ENCODE measurements at places on chromosomes 5 and 9.
A peak's percentile ranks its signal among the peaks of the same experiment; 100 is the strongest.

DNA sequence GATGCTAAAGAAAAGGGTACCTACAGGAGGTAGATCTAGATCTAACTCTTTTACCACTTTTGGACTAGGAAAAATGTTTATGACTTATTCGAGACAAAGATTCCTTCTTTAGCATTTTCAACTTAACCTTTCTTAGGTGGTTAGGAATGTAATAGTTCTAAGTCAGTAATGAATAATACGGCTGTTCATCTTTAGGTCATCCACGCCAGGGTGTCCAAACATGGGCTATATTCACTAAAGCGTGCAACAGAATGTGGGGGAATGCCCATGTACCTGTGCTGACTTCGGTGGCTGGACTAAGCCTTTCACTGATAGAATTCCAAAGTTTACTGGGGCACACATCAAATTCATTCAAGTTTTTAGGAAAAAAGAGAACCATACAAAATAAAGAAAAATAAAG, 164.7 kb downstream of the TSSK1B start:
- no peak for DNase-seq

GRCh38 chr9:34987160-34987901, 2.2 kb upstream of the DNAJB5 start:
- no peak for DNase-seq

DNA sequence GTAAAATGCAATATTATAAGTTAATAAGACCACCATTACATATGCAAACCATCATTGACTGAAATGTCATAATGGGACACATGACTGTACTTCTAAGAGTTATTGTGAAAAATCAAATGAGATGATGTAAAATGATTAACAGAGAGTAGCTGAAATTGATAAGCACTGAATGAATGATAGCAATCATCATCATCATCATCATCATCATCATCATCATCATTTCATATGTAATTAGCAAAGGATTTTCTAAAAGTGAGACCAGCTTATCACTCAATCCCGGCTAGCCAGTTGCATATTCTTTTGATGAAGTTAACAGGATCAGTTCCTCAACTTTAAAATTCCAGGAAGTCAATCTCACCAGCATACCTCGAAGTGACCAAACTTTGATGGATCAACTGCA, 650.3 kb upstream of the KLF4 start:
- DNase-seq = no peak

- DNase-seq = peak; percentile 1
Observed at GRCh38 chr9:87678650-87679355, 47.1 kb upstream of the CTSL start.

GRCh38 chr5:1130218-1130946, 18.5 kb upstream of the SLC12A7 start:
- DNase-seq = no peak

DNA sequence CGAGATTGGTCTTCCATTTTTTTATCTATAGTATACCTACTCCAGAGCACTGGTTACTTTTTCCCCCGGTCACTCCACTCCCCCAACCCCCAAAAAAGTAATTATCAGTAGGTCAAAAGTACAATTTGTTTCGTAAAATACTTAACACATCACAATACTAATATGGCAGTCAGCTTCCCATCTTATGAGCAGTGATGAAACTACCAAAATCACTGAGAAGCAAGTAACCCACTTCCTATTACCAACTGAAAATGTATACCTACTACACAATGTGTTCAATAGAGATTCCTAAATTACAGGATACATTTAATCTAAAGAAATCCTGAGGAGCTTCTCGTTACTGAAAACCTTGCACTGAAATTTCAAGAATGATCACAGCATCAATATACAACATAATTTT, 1.9 kb downstream of the CERT1 start:
- DNase-seq = no peak

DNA sequence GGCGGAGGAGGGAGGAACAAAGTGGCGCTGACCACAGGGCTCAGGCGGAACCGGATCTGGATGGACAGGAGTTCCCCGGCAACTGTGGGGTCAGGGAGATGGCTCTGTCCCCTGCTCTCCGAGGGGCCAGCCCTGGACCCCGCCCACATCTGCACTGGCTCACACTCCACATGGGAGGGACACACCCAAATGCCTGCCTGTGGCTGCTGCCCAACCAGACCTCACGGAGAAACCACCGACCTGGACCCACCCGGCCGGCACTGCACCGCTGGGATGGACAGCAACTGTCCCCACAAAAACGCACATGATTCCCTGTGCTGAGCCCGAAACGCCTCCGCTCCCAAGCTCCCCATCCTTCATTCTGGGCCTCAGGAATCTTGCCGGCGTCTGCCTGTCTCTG, 4.8 kb downstream of the CCDC187 start:
- no peak for DNase-seq

DNA sequence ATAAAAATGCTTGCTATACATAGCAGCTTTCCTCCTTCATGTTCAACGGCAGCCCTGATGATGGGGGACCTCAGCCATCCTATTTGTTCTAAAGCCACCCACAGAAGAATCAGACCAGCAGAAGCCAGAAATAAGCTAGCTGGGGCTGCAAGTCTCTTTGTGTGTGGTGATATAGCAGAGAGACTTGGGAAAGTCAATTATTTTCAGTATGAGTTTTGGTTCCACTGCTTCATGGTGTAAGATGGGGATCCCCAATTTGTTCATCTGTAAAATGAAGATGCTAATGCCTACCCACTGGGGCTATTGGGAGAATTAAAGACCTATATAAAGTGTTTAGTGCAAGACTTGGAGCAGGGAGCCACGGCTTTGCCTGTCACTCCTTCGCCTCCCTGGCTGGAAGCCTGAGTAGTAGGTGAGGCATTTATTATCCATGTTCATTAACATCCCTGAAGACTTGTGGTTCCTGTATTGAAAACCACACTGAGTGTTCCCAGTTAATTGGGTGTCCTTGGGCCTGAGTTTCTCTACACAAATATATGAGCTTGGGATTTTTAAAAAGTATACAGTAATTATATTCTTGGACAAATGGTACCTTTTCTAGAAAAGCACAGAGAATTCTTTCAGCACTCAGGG, 210.1 kb upstream of the SLC24A2 start:
- no peak for DNase-seq

GRCh38 chr9:136532799-136533774, 12.8 kb downstream of the NOTCH1 start:
- no peak for DNase-seq

DNA sequence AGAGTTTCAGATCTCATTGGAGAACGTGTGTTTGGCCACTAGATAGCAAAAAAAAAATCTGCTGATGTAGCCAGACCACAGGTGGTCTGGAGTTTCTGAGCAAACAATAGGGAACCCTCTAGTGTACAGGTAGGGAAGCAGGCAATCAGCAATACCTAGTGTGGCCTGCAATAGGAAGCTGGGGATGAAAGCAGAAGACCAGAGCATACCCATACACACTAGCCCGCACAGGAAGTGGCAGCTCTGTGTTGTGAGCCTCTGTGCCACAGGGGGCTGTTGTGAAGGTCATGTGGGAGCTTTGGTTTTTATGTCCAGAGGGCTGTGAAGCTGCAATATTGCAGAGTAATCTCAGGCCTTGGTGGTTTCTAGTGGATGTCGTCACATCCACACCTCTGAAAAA, 81.2 kb downstream of the MTAP start:
- no peak for DNase-seq

GRCh38 chr9:27089706-27090105, 19.3 kb upstream of the TEK start:
- no peak for DNase-seq

GRCh38 chr5:5340206-5340729, 82.2 kb upstream of the ICE1 start:
- DNase-seq = no peak

- no peak for DNase-seq
Observed at GRCh38 chr9:116355153-116355921, 201.7 kb downstream of the PAPPA start.

DNA sequence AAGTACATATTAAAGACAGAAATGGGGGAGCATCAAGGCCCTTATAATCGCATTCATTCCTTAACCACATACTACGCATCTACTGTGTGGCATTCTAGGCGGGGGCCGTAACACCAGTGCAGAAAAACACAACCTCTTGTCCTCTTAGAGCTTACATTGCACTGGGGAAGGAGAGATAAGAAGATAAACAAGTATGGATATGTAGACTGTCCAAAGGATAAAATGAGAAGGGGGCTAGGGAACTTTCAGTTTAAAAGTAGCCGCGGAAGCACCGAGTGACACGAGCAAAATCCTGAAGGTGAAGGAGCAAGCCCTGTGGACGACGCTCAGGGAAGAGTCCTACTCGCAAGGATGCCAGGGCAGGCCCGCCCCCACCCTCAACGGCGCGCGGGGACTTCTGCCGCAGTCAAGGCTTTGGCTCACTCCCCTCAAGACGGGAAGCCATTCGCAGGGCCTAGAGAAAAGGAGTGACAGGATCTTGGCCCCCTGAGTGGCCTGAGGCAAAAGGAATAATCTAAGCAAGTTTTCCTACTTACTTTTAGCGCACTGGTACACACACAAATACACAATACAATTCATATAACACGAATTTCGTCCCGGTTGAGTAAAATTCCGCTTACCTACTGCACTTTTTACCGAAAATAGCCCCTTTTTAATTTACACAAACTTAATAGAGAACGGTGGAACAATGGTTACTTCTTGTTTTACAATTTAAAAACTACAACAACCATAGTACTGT, 1.3 kb upstream of the NIPBL start:
- peak; percentile 66 for DNase-seq

DNA sequence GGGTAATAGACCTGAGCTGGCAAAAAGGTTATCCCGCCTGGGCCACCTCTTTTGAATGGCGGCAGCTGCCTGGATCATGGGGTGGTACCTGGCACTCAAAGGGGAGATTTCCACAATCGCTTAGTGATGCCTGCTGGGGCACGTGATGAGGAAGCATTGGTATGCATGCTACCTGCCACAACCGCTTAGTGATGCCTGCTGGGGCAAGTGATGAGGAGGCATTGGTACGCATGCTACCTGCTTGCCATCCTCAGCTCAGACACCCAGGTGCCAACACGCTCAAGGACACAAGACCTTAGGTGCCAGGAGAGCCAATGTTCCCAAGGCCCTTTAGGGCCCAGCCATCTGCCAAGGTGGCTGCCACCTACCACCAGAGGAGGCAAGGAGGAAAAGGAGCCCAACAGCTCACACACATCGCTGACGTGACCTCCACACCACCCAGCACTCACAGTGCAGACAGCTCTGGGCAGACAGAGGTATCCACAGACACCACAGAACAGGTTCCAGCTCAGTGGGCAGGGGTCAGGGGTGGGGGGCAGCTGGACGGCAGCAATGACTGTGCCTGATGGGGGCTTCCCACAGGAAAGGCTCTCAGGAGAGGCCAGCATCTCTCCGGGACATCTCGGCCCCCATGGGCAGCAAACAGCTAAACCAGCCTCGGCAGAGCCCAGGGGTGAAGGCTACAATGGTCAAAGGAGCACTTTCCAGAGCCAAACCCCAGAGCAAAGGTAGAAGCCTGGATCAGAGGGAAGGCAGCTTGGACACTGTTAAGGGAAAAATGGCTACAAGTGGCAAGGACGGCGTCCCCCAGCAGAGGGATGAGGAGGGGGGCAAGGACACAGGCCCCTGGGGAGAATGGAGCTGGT, 43.0 kb upstream of the SARDH start:
- DNase-seq = no peak

DNA sequence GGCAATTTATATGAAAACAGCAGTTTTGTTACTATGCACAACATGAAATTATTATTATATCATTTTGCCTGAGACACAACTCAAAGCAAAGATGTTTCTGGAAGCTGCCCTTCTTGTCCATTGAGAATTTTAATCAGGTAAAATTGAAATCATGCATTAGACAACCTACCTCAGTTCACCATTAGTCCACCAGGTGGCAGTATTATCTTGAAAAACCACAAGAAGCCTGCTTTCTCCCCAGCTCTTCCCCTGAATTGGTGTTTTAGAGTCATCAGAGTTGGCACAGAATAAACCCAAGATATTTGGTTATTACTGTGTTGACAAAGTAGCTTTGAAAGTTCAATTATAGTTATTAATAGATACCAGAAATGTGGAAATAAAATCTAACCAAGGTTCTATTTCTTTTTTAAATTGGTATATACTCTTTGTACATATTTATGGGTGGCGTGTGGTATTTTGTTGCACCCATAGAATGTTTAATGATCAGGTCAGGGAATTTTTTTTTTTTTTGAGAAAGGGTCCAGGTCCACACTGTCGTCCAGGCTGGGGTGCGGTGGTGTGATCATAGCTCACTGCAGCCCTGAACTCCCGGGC, 25.7 kb downstream of the UTP15 start:
- DNase-seq = peak; percentile 76

DNA sequence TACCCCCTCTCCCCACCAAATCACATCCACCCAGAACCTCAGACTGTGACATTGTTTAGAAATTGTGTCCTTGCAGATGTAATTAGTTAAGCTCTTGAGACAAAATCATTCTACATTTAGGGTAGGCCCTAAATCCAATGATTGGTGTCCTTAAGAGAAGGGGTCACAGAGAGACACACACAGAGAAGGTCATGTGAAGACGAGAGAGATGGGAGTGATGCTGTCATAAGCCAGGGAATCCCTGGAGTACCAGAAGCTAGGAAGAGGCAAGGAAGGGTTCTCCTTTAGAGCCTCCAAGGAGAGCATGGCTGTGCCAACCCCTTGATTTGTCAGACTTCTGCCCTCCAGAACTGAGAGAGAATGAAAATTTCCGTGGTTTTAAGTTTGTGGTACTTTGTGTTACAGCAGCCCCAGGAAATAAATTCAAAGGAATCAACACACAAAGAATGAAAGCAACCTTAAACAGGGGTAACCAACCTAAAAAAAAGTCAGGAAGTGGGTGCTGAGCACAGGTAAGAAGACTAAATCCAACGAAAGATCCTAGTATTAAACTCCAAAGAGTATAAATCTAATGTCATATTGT, 33.6 kb downstream of the TIMD4 start:
- no peak for DNase-seq

DNA sequence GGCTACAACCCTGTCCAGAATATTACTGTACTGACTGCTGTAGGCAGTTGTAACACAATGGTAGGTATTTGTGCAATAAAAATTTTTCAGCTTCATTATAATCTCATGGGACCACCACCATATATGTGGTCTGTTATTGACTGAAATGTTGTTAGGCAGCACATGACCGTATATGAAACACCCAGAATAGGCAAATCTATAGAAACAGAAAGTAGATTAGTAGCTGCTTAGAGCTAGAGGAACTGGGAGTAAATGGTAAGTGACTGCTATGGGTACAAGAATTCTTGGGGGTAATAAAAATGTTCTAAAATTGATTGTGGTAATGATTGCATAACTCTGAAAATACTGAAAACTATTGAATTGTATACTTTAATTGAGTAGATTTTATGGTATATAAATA, 185.7 kb downstream of the ESM1 start:
- no peak for DNase-seq

DNA sequence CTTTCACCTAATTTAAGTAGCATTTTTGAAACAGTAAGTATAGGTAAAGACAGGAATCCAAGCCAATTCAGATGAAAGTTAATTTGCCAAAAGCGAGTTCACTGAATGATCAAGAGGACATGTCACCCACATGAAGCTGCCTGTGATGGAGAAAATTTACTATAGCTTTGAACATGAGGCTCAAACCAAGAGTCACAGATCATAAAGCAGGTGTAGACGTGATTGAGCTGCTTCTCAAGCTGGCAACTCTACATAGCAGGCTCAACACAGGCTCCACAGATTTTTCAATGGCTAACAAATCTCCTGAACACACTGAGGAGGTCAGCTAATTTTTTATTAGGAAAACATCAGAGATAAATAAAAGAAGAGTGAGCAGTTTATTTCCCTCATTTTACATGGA, 173.7 kb downstream of the FAM114A2 start:
- DNase-seq = no peak
